ENCODE measurements at places on chromosomes 12 and 14.

DNA sequence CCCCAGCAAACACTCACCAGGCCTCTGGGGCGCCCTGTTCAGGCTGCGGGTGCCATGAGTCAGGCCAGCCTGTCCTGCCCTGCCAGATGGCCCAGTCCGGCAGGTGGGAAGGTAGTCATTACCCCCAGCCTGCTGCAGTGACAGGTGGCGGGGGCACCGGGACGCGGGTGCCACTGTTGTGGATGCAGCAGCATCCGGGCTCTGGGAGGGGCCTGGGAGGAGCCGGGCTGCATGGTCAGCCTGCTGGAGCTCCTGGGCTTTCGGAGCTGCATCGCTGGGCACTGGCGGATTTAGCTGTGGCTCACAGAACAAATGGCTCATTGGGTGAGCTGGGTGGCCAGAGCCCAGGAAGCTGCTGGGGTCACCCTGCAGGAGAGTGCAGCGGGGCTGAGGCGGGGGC, 13.5 kb downstream of the CEP170B start:
- ATAC-seq = no peak

DNA sequence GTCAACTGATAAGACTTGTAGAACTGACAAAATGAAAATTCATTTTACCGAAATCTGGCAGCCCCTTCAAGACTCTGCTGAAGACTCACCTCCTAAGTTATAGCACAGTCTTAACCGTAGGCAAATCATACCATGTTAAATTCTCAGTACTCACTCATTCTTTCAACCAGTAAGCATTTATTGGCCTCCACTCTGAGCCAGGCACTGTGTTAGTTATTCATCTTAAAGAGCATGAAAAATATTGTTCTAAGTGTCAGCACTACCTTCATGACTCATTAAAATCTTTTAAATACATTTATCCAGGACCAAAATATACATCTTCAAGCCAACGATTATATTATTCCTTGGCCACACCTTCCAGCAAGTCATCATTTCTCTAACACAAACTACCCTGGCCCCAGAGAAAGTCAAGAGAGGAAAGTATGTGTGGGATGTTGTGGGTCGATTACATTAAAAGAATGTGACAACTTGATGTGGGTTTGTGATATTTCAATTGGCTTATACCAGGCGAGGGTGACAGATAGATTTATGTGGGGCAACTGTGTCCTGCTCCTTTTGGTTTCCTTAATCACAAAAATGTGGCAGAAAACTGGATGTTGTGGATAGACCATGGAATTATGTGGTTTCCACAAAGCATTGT, 55.0 kb downstream of the TMEM30B start:
- ATAC-seq = no peak

GRCh38 chr14:101502761-101503392, 58.4 kb upstream of the DIO3 start:
- ATAC-seq = no peak

GRCh38 chr14:30873308-30874119, 845 bp upstream of the COCH start:
- no peak for ATAC-seq

DNA sequence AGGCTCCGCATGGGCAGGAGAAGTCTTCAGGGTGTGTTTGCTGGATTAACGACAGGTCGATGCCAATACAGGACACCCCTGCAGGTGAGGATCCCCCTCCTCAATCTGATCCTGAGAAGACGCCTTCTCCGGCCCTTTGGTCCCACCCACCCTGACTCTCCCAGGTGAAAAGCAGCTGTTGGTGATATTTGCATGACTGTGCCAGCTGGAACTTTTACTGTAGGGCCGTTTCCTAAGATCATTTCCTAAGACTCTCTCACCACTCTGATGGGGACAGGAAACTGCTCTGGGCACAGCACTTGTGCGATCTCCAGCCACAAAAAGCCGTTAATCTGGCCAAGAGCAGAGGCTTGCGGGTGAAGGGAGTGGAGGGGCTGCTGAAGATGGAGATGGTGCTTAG, 16.8 kb upstream of the EIF5 start:
- ATAC-seq = no peak
